ENCODE measurements at places on chromosomes 3 and 15.
A peak's percentile ranks its signal among the peaks of the same experiment; 100 is the strongest.

DNA sequence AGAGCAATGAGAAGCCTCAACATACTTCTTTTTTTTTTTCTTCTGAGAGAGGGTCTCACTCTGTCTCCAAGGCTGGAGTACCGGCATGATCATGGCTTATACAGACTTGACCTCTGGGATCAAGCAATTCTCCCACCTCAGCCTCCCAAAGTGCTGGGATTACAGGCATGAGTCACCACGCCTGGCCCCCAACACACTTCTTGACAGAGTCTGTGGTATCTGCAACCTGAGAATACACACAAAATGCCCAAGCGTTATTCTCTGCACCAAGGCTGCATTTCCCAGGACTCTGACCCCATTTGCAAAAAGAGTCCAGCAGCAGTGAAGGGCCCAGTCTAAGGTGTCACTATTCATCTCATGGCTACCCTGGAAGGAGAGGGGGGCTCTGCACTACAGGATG lies 42.7 kb upstream of the BLM start:
- peak; percentile 79 for ATAC-seq

- no peak for ATAC-seq
These were observed 88.3 kb downstream of the MYO5A start for GRCh38 chr15:52440414-52440813.

DNA sequence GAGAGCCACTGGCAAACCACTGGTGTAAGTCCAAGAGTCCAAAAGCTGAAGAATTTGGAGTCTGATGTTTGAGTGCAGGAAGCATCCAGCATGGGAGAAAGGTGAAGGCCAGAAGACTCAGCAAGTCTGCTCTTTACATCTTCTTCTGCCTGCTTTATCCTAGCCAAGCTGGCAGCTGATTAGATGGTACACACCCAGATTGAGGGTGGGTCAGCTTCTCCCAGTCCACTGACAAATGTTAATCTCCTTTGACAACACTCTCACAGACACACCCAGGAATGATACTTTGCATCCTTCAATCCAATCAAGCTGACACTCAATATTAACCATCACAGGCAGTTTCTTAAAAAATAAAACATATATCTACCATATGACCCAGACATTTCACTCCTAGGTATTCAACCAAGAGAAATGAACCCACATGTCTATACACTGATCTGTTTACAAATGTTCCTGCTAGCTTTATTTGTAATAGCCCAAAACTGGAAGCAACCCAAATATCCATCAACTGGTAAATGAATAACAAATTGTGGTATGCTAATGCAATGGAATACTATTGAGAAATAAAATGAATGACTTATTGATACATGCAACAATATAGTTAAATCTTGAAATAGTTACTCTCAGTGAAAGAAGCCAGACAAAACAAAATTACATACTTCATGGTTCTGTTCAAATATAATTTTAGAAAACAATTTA lies 373.8 kb downstream of the ZNF385D start:
- no peak for ATAC-seq

- ATAC-seq: no peak
These were observed 30.6 kb upstream of the LPP start for GRCh38 chr3:188123170-188123905.

DNA sequence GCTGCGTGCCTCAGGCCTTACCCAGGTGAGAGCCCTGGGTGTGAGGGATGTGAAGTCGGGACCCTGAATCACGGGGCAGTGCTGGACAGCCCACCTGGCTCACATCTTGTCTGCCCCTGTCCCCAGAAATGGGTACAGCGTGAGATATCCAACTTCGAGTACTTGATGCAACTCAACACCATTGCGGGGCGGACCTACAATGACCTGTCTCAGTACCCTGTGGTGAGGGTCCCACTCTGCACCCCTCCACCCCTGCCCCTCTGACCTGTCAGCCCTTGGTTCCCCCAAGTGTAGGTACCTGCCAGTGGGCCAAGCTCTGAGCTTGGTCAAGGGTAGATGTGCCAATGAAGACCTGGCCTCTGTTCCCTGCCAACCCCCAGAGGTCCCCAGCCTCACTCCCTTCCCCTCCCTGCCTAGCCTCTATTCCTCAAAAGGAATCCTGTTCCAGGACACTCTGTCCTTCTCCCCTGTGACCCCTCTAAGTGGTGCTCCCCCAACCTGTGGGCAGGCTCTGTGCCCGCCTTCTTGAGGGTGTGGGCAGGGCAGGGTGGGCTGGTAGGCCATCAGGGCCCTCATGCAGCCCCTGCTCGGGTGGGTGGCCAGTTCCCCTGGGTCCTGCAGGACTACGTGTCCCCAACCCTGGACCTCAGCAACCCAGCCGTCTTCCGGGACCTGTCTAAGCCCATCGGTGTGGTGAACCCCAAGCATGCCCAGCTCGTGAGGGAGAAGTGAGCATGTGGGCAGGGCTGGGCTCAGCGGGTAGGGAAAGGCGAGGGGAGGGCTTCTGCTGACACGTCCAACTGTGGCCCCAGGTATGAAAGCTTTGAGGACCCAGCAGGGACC lies 25.1 kb downstream of the NBEAL2 start:
- ATAC-seq: no peak

- ATAC-seq: peak; percentile 24
These were observed 298.3 kb downstream of the SHQ1 start for GRCh38 chr3:72549761-72550581.

DNA sequence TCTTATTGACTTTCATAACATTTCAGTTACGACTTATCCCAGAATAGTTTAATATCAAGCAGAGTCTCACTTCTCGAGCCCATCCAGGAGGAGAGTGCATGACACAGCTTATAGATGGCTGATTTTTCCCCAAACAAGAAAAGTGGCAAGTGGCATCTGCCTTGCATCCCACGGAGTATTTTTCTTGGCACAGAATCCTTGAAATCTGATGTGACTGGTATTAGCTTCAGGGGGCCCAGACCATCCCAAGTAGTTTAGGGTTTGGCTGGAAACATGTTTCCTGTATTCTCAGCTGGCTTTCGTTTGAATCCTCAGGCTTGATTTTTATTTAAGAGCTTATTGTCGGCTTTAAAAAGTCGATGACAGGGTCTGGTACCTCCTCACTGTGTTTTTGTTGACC lies 20.7 kb upstream of the FBXL22 start:
- no peak for ATAC-seq

- no peak for ATAC-seq
These were observed 36.6 kb downstream of the MUC20 start for GRCh38 chr3:195757438-195757770.

DNA sequence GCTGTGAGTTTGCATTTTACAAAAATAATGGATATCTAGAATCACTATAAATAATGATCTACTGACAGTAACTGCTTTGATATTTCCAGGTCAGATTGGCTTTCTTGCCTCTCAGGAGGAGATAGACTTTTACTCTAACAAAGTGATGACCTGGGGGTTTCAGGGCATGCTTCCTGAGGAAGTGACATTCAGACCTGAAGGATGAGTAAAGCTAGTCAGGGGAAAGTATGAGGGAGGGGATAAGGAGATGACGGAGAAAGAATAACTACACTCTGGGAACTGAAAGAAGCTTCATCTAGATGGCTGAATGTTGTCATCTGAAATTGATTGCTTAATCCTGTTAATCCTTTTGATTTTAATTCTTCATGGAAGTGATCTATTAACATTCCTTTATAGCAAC lies 32.2 kb downstream of the ARMC8 start:
- no peak for ATAC-seq

DNA sequence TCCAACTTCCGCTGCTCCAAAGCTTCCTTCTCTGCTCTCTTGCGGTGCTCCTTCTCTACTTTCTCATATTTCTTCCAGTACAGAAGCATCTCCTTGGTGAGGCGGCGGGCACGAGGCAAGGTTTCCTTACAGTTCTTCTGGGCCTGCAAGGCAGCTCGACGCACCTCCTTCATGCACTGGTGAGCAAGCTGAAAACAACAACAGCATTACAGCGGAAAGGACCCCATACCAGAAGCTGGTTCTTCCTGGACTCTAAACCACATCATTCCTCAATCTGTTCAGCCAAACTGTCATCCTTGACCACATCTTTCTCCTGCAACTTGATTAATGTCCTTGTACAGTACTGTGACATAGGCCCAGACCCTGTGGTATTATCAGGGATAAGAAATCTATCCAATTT lies 36.4 kb downstream of the INO80 start:
- no peak for ATAC-seq

DNA sequence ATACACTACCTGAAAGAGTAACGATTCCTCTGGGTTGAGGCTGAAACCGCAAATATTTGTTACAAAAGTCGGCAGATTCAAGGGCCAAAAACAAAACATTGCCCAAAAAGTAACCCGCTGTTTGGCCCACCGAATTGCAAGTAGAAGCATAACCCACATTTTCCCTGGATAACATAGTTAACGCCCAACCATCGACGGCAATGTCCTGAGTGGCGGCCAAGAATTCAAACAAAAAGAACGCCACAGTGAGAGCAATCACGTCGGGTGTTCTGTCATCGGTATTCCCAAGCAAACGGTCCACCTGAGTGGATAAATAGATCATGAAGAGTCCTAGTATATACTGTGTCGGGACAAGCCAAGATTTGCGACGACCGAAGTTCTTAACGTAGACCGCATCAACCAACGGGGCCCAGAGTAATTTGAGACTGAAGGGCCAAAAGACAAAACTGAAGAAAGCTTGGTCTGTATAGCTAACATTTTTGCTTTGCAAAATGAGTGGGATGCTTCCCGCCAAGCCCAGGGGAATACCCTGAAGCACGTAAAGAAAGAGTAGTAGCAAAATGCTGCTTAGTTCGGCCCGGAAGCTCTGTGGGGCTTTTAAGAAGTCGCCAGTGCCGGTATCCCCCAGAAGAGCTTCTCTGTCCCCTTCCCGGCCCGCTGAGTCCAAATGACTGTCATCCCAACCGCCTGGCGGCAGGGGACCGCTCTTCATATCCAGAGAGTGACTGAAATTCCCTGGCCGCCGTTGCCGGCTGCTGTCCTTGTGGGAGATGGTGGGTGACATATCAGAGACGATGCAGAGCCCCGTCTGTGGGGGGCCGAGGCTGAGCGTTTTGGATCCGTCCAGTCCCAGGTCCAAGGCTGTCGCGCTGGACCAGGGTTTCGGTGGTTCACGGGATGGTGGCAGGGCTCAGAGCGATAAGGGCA lies 750 bp downstream of the SLC33A1 start:
- ATAC-seq: peak; percentile 6

GRCh38 chr3:53775834-53776251 lies 70.4 kb downstream of the CHDH start:
- no peak for ATAC-seq

- ATAC-seq: peak; percentile 80
These were observed 15.2 kb downstream of the SSUH2 start for GRCh38 chr3:8629151-8630021.

- no peak for ATAC-seq
These were observed 118.4 kb upstream of the GPR149 start for GRCh38 chr3:154548341-154548740.

- peak; percentile 90 for ATAC-seq
These were observed 276.0 kb downstream of the GBE1 start for GRCh38 chr3:81485444-81485865.

GRCh38 chr3:138471481-138471880 lies 37.1 kb downstream of the ESYT3 start:
- ATAC-seq: no peak

DNA sequence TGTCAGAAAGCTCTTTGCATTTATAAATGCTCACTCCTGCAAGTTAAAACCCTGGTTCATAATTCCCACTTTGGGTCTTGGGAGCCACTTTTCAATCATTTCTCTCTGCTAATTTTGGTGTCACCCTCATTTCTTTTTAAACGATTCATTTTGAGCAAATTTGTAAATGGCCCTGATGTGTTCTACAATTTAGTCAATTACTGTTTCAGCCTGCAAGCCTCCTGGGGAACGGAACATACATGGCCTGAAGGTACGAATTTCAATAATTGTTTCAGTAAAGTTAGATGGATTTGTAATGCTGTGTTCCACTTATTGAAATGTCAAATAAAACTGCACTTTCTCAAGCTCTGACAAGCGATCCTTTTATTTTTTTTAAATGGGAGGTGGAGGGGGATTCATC lies 43.2 kb downstream of the MAP2K5 start:
- ATAC-seq: no peak

GRCh38 chr15:98126326-98127085 lies 166.0 kb downstream of the ARRDC4 start:
- ATAC-seq: no peak

- peak; percentile 27 for ATAC-seq
These were observed 505.3 kb downstream of the NLGN1 start for GRCh38 chr3:173902871-173903270.

GRCh38 chr3:172167892-172168648 lies 128.7 kb downstream of the FNDC3B start:
- peak; percentile 8 for ATAC-seq

DNA sequence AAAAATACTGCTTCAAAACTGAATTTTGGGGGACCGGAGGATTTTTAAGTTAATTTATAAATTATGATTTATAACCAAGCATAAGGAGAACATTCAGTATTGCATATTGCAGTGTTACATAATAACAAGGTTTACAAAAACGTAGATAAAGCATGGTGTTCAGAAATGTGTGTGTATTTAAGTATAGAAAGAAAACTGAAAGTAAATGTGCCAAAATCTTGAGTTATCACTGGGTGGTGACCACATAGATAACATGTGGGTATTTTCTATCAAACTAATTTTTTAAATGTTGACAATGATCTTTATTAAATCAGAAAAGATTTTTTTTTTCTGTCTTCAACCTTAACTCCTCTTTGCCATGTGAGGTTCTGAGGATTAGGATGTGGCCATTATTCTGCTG lies 32.6 kb downstream of the EIF2AK4 start:
- no peak for ATAC-seq

DNA sequence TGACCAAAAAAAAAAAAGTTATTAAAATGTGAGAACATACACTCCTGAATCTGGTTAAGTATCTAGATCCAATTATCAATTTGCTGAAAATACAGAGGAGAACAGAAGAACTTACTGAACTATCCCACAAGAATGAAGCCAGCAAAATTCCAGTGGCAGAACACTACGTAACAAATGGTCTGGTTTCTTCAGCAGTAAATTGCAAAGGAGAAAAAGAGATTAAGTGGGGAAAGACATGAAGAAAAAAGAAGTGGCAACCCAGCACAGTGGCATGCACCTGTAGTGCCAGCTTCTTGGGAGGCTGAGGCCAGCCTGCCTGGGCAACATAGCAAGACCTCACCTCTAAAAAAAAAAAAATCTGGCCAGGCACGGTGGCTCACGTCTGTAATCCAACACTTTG lies 62.1 kb downstream of the LHFPL4 start:
- no peak for ATAC-seq

DNA sequence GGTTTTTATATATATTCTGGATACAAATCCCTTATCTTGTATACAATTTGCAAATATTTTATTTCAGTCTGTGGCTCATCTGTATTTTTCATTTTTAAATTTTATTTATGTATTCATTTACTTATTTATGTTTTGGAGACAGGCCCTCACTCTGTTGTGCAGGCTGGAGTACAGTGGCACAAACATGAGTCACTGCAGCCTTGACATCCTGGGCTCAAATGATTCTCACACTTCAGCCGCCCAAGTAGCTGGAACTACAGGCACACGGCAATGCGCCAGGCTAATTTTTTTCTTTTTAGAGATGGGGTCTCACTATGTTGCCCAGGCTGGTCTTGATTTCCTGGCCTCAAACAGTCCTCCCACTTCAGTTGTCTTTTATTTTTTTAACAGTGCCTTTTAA lies 50.6 kb downstream of the PFN2 start:
- ATAC-seq: no peak
